Stimulated activated CD8-positive, alpha-beta memory T cell treated with anti-CD3 and anti-CD28 coated beads, Interleukin-12 subunit alpha, Interleukin-12 subunit beta, amount 100 ng/mL, for 4 hours (primary cell): ENCODE measurements at places on chromosomes 12 and 14.

DNA sequence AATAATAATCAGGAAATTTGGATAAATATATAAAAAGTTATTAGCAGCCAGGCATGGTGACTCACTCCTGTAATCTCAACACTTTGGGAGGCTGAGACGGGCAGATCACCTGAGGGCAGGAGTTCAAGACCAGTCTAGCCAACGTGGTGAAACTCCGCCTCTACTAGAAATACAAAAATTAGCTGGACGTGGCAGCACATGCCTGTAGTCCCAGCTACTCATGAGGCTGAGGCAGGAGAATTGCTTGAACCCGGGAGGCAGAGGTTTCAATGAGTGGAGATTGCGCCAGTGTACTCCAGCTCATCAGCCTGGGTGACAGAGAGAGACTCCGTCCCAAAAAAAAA, 64.5 kb downstream of the SYT1 start:
- no peak for DNase-seq

GRCh38 chr12:2224961-2225360, 172.2 kb downstream of the CACNA1C start:
- DNase-seq: no peak

- no peak for DNase-seq
These were observed 16.1 kb upstream of the GRIP1 start for GRCh38 chr12:66694666-66695613.

DNA sequence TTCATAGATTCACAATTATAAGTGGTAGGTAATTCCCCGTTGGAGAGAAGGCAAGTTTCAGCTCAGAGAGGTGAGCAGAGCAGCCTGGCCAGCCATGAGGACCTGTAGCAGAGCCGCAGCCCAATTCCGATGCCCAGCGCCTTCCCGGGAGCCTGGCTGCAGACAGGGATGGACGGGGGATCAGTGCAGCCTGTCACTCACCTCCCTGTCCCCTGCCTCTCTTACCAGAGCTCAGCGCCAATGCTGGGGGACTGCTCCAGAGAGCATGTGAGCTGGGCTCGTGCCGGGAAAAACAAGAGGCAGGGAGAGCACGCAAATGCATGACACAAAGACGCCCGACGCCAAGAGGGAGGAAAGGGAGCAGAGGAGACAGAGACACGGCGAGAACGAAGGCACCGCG, 231.9 kb downstream of the BCL11B start:
- no peak for DNase-seq

DNA sequence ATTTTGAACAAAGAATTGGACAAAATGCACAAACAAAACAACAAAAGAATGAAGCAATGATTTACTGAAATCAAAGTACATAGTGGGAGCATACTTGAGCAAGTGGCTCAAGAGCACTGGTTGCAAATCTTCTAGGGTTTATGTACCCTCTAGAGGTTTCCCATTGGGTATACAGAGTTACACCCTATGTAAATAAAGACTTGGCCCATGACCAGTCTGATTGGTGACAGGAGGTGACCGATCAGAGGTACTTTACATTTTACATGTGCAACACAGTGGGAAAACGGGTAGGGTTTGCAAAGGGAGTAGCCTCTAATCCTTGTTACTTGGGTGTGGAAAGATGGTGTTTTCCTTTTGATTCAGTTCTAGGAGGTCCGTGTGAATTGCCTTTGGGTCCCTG, 10.6 kb upstream of the FAM181A start:
- no peak for DNase-seq
